Type B pancreatic cell (in vitro differentiated cells): ENCODE measurements at places on chromosomes 7 and 10.

- DNase-seq: no peak
Measured at GRCh38 chr7:82605247-82605864, 161.8 kb upstream of the CACNA2D1 start.

GRCh38 chr7:111320133-111320532, 229.2 kb downstream of the LRRN3 start:
- DNase-seq: no peak

GRCh38 chr7:151696721-151697514, 177.2 kb upstream of the RHEB start:
- DNase-seq: no peak

GRCh38 chr10:126042354-126042753, 146.0 kb downstream of the FANK1 start:
- no peak for DNase-seq

- no peak for DNase-seq
Measured at GRCh38 chr10:124197371-124198124, 104.2 kb upstream of the CHST15 start.

DNA sequence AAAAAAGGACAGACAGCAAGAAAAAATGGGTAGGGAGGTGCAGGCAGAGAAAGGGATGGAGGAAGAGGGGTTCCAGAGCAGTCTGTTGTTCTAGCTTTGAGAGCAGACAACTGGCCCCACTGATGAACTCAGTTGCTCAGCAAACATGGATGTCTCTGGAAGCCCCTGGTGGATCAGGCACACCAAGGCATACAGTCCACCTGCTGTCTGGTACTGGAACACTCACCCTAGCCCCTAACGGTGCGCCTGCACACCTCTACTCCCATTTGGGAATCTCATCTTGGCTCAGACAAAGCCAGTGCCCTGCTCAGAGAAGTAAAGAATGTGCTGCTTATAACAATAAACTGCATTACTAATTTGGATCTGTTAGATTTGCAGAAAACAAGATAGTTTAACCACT, 7.7 kb downstream of the MACROH2A2 start:
- no peak for DNase-seq
